NCI-H1694 treated with DMSO at 0.1 percent for 48 hours (cell line): ENCODE measurements at places on chromosomes 16 and 17.
A peak's percentile ranks its signal among the peaks of the same experiment; 100 is the strongest.

DNA sequence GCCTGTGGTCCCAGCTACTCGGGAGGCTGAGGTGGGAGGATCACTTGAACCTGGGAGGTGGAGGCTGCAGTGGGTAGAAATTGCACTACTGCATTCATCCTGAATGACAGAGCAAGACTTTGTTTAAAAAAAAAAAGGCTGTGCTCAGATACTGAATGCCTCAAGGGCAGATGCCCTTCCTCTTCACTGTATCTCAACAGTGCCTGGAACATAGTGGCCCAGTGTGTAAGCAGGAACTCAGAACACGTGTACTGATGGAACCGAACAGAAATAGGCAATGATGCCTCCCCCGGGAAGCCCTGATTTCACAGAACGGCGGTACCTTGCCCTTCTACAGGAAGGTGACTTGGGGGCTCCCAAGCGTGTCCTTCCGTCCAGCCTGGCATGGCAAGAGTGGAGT lies 46.8 kb downstream of the PLXDC1 start:
- DNase-seq: no peak

- peak; percentile 97 for DNase-seq
Observed at GRCh38 chr17:51461578-51462004, 201.2 kb downstream of the UTP18 start.

- no peak for DNase-seq
Observed at GRCh38 chr17:81347437-81347836, 47.8 kb upstream of the BAHCC1 start.

- DNase-seq: no peak
Observed at GRCh38 chr16:15518381-15519351, 84.3 kb downstream of the BMERB1 start.

DNA sequence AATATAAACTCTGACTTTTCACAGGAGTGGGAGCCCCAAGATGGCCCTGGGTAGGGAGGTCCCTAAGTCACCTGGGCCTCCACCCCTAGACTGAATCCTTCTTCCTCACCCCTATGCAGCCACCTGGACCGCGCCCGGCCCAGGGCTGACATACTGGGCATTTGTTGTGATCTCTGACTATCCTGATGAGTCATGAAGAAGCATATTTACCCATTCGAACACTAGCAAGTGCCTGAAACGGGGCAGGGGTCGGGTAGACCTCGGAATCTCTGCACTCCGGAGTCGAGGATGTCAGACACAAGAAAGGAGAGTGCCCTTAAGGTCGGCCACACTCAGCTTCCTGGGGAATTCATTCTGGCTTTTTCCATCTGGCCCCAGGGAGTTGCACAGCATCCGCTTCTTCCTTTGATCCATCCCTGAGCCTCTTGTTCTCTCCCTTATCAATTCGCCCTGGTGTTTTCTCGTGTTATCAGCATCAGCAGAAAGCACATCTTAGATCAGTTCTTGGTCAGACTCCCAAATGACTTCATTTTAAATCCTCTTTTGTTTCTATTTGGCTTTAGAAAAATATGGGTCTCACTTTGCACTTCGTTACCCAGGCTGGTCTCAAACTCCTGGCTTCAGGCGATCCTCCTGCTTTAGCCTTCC lies 10.4 kb downstream of the METTL22 start:
- DNase-seq: no peak

- no peak for DNase-seq
Observed at GRCh38 chr17:6524520-6524919, 31.8 kb downstream of the PITPNM3 start.

DNA sequence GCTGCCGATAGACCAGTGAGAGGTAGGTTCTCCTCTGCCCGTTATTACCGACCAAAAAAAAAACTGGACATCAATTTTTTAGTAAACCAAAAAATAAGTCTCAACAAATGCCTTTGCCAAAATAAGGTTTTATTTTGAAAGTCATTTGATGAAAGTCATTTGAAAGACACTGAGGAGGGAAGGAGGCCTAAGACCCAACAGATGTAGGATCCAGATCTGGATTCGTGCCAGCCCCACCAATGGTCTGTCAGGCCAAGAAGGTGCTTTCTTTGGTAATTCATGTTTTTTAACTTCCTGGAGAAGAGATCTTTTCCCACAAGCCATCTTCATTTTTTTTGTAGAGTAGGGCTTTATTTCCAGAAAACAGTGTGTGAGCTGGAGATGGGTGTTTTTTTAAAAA lies 18.1 kb downstream of the NTAN1 start:
- DNase-seq: no peak
